ENCODE measurements at places on chromosomes 4 and X. TPM values are rescaled to one million over a fixed set of nuclear protein-coding genes. Genes with fewer than 3 reads are reported as not detected.

Gene HSFX3
- not detected for total RNA-seq

Gene CCNB3
- total RNA-seq = 0.09 TPM

Gene SFRP2
- total RNA-seq = 342 TPM

Gene KLHL4
- total RNA-seq = 16.9 TPM

Gene CNKSR2
- total RNA-seq = 19.8 TPM

Gene CXorf49B
- total RNA-seq = not detected

Gene GPR173
- 5.8 TPM for total RNA-seq

Gene UTP14A
- 24.0 TPM for total RNA-seq

Gene ANOS1
- 57.8 TPM for total RNA-seq

Gene DDX53
- not detected for total RNA-seq

Gene MTTP
- total RNA-seq = 0.26 TPM

Gene PLP1
- 49.2 TPM for total RNA-seq

Gene MEPE
- not detected for total RNA-seq

GRCh38 chrX:119389214-119389613 is 9.9 kb upstream of the SLC25A43 start:
- DNase-seq = no peak

GRCh38 chr4:139560406-139561104 is 4.5 kb upstream of the SETD7 start:
- DNase-seq = no peak

DNA sequence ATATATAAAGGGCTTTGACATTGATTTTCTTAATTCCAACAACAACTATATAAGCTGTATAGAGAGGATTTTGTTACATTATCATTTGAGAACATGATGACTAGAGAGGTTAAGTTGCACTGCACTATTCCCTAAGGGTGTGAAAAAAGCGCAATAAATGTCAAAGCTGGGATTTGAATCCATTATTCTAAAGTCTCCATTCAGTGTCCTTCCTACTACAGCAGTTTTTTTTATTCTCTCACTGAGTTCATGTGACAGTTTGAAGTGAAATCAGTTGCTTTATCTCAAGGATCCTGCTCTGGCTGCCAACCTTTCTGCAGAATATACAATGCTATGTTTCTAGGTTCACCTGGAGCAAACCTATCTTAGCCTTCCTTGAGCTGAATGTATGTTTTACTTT is 177.5 kb downstream of the ANKRD50 start:
- DNase-seq = no peak

DNA sequence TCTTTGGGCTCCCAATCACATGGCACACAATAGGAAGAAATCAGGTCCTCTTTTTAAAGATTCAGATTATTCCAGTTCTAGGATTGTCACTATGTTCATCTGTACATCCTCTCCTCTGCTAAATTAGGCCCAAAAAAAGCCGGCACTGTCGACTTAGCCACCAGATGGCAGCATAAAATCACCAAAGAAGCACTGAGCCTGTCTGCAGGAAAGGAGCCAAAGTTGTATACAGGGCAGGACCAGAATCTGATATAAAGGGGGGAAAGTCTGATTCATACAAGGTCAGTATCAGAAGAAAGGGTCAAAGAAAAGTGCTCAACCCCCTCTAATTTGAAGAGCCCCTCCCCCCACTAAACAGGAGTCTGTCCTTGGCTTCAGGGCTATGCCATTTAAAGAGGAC is 292.5 kb downstream of the CHIC1 start:
- peak; percentile 68 for DNase-seq

GRCh38 chr4:89249313-89249712 is 58.3 kb downstream of the GPRIN3 start:
- no peak for DNase-seq

DNA sequence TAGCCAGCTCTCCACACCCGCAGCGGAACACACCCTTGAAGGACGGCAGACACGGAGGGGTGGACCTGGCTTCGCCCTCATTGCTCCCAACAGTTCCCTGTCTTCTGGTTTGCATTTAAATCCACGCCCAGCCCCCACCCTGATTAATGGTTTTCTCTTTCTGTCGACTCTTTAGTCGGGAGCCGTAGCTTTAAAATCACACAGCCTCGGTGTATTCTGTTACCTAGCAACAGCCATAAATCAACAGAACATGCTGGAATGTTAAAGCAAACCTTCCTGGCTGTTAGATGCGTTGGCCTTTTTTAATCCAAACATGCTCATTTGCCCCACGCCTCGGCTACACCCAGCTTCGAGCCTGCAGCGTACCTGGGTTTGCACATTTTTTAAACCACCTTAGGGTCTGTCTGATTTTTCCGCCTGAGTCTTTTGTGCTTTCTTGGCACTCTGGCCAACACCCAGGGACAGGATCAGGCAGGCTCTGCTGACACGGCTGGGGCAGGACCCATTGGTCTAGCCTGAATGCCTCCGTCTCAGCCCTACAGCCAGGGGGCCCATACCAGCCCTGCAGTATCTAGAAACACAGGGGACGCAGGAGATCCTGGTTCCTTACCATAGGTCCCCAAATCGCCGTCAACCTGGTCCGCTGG is 21.4 kb upstream of the PPP2R2C start:
- no peak for DNase-seq

DNA sequence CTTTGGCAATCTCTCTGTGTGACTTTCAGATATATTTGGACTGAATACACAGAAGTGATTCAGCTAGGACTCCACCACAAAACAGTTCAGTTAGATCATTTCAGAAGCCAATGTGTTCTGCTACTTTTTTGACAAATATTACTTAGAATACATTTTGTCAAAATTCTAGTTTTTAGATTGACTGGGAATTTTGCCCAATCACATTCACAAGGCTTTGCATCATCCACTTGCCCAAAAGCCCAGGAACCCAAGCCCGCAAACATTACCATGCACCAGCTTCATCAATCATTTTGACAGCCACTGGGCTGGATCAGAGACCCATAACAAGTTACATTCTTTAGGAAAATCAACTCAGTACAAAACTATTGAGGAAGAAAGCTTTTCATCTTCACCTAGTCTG is 256.6 kb upstream of the NDST3 start:
- no peak for DNase-seq

- DNase-seq = no peak
Measured at GRCh38 chr4:155402941-155403340, 26.2 kb upstream of the MAP9 start.

DNA sequence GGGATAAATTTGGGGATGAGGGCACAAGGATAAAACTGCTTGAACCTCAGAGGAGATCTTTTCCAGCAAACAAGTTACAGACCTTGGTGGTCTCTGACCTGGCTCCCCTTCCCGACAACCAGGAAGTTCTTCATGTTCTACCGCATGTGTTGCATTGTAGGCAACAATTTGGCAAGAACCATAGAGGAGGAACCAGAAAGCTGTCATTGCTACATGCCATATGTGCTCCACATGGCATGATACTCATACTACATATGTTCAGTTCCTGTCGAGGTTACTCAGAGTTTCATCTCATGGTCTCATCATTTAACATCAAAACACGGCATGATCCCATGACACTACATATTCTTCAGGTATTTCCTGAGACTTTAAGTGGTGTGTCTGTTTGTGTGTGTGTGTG is 235.9 kb downstream of the OR13H1 start:
- no peak for DNase-seq

DNA sequence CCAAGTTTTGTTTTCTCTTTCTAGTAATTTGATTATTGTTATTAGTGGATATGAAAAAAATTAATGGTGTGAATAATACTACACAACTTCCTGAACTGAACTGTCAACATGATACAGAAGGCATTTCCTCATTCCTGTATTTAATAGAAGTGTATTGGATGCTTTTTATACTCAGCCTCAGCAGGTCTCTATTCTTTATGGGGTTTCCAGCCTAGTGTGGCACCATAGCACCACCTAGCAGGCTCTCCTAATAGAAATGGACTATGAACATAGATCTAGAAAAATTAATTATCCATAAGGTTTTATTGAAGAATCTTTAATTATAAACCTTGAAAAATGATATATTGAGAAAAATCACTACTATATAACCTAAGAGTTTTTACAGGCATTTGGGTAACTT is 52.4 kb downstream of the GLRB start:
- no peak for DNase-seq

DNA sequence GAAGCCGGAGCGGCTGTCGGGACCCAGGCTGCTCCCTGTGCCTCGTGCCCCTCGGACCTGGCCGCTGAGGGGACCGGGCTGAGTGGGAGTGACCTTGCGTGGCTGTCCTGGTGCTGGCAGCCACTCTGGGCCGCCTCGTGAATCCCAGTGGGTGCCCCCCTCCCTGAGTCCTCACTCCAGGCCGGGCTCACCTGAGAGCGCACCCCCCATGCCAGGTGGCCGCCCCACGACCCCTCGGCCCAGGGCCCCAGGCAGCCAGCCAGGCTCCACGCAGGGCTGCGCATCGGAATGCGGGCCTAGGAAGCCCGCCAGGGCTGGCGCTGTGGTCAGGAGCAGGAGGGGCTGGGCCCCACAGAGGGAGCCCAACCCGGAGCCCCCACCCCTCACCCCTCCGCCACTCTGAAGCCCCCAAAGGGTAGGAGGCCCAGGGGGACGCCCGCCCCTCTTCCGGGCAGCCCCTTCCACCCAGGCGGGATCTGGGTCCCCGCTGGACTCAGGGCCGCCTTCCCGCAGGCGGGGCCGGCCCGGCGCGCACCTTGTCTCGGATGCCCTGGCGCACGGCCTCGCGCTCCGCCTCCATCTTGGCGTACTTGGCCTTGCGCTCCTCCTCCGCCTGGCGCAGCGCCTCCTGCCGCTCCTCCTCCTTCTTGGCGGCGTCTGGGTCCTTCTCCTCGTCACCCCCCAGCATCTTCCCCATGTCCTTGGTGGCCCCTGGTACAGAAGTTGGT is 33.9 kb downstream of the CPLX1 start:
- DNase-seq = no peak

DNA sequence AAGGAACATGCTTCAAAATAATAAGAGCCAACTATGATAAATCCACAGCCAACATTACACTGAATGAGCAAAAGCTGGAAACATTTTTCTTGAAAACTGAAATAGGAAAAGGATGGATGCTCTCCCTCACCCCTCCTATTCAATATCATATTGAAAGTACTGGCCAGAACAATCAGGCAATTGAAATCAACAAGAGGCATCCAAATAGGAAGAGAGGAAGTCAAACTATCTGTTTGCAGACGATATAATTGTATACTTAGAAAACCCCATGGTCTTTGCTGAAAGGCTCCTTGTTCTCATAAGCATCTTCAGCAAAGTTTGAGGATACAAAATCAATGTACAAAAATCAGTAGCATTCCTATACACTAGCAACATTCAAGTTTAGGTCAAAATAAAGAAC is 1562.5 kb upstream of the ADGRL3 start:
- DNase-seq = no peak

- no peak for DNase-seq
Measured at GRCh38 chr4:73193155-73193554, 65.4 kb downstream of the ANKRD17 start.
